ENCODE measurements at places on chromosomes 3 and 15. TPM values are rescaled to one million over a fixed set of nuclear protein-coding genes. Genes with fewer than 3 reads are reported as not detected.

Gene SERPINI2
- not detected for total RNA-seq

Gene NANOGP8
- not detected for total RNA-seq

Gene FOXB1
- not detected for total RNA-seq

Gene GALNT15
- 7.0 TPM for total RNA-seq

Gene BLOC1S6
- total RNA-seq, result 23.6 TPM

Gene MFAP1
- 19.3 TPM for total RNA-seq

Gene TAGLN3
- not detected for total RNA-seq

Gene MED12L
- 0.10 TPM for total RNA-seq

Gene OIP5
- total RNA-seq, result not detected

Gene GATA2
- 8.0 TPM for total RNA-seq

Gene WNT5A
- total RNA-seq, result 4.2 TPM

Gene ADCY5
- total RNA-seq, result 273 TPM

Gene XCR1
- not detected for total RNA-seq

Gene EDEM1
- 6.1 TPM for total RNA-seq

Gene GRIP2
- total RNA-seq, result 37.0 TPM

Gene CHRNA5
- 4.4 TPM for total RNA-seq

Gene ZMYND10
- 0.07 TPM for total RNA-seq

Gene SEMA3F
- total RNA-seq, result 11.4 TPM

Gene ZDHHC19
- not detected for total RNA-seq

Gene SLC28A2
- not detected for total RNA-seq

Gene ZNF860
- total RNA-seq, result 0.17 TPM

Gene SPG21
- total RNA-seq, result 47.8 TPM

Gene CRYGS
- 0.55 TPM for total RNA-seq

Gene PIERCE2
- total RNA-seq, result 7.2 TPM

Gene HMG20A
- total RNA-seq, result 32.0 TPM

Gene WDR93
- total RNA-seq, result not detected

Data from left ventricle myocardium superior (tissue), 1 donor.